ENCODE measurements at places on chromosomes 2 and 18.

DNA sequence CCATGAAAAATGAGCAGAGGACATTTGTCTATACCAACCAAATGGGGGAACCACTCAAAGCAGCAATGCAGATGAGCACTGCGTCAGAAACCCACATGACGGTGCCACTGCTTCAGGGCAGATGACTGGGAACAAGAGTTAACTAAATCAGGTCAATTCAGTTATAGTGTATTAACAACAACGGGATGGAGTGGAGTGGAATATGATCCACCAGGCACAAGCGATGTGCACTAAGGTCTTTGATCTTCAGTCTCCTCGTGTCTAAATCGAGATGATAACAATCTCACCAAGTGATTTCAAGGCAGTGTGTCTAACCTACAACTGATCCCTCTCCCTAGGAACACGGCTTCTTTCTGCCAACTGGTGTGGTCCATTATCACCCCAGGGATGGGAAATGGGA lies 269.0 kb downstream of the RAD51AP2 start:
- DNase-seq: no peak

GRCh38 chr2:38515155-38516074 lies 87.3 kb downstream of the HNRNPLL start:
- DNase-seq: no peak

DNA sequence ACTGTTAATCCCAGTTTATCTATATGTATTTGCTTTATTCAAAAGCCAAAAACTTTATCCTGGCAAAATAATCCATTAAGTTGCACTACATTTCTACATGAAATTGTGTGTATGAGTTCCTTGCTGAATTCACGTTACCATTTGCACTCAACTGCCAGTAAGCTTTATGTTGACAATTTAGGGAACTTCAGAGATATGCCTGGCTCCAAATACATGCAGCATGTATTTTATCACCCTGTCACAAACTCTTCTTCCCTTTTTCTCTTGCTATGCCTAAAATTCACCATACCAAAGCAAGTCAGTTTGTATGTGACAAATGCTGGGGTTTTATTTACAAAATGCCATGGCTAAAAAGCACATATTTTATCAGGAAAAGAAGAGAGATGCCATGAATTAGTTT lies 157.6 kb upstream of the CDH2 start:
- DNase-seq: no peak

GRCh38 chr2:127735537-127736399 lies 34.5 kb downstream of the SFT2D3 start:
- DNase-seq: no peak

DNA sequence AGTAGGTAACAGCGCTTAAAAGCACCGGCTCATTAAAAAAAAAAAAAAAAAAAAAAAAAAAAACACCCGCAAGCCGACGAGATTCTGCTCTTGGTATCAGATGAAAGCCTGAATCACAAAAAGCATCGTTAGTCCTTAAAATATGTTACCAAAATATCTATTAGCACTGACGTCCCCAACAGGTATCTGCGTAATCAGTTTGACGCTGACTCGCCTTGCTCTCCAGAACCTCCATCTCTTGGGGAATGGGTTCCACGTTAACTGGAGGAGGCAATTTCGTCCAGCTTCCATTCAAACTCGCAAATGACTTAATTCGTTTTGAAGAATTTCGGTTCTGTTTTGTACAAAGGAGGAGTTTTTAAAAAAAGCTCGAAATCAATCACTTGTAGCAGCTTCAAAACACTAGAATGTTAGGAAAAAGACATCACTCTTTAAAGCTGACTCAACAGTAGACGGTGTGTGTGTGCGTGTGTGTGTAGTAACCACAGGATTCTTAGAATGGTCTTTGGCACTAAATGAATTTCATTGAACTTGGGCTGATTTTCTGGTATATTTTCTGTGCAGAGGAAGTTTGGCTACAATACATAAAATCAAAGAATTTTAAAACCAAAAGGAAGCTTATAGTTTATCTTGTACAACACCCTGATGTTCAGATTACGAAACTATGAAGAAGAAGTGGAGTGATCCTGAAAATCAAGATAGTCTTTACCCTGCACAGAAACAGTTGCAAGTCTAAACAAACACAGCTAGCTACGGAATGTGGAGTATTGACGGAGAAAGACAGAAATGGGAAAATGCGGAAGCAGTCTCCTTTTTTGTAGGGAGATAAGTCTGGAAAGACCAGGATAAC lies 1.1 kb upstream of the PGAP1 start:
- DNase-seq: no peak

GRCh38 chr2:160700021-160700814 lies 206.6 kb upstream of the RBMS1 start:
- no peak for DNase-seq

- DNase-seq: no peak
Observed at GRCh38 chr2:230343747-230344146, 16.8 kb downstream of the SP140L start.

GRCh38 chr2:177519534-177520115 lies 127.1 kb downstream of the AGPS start:
- no peak for DNase-seq

DNA sequence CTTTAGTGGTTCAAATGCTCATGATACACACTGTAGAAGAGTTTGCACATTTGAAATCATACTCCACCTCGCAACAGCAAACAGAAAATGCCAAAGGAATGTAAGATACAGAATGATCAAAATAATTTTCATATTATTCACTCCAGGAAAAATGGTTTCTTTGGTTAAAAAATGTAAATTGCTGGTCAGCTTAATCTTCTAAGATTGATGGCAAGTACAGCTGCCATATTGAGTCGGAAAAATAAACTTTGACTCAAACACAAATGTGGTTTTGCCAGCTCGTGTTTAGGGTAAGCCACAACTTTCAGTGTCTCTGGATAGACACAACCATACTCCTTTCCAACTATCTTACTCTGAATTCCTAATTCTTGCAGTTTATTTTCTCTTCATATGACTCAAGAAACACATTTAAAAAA lies 154.9 kb upstream of the SMIM21 start:
- no peak for DNase-seq

- no peak for DNase-seq
Observed at GRCh38 chr18:56204052-56204451, 434.3 kb downstream of the TXNL1 start.

DNA sequence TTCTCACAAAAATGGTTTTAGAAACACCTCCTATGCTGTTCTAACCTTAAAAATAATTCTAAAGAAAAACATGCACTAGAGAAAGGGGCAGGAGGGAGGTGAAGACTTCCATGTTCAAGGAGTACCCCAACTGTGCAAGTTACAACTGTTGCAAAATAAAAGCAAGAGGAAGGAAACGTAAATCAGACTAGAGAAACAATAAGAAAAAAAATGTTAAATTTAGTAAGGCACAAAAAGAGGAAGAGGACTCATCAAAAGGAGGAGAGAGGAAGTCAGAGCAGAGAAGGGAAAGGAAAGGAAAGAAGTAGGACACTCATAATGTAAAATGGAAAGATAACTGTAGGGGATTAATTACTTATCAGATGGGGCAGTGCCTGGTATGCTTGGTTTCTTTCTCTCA lies 34.1 kb downstream of the RAPH1 start:
- no peak for DNase-seq

- no peak for DNase-seq
Observed at GRCh38 chr2:101265893-101266499, 13.3 kb downstream of the CNOT11 start.

- no peak for DNase-seq
Observed at GRCh38 chr18:75800331-75800648, 372.8 kb upstream of the SMIM21 start.

DNA sequence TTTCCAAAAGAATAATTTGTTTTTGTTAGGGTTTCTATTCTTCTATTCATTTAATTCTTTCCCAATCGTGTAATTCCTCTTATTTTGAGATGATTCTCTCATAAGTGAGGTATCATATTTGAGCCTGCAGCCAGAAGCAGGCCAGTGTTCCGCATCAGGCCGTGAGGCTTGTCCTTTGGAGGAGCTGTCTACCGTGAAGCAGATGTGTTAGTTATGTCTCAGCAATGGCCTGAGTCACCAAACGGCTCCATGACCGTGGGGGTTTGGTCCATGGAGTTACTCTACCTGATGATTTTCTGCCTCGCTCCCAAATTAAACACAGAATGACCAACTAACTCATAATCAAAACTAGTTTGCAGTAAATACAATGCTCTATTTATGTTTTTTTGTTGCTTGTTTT lies 64.2 kb upstream of the TMEM87B start:
- DNase-seq: no peak

All from activated T-helper 1 cell treated with anti-CD3 and anti-CD28 coated beads, Interleukin-2, amount 50 U/mL, for 16 hours (primary cell).